Testis (tissue), 5 donors: ENCODE measurements at places on chromosomes 12 and 14. TPM values are rescaled to one million over a fixed set of nuclear protein-coding genes. Genes with fewer than 3 reads are reported as not detected.

GRCh38 chr14:22900081-22900799, 17.2 kb downstream of the REM2 start:
- DNase-seq = peak; percentile 51
- H3K4me3 ChIP-seq = no peak overlapping the region
- H3K4me1 ChIP-seq = no peaks in the 10 kb centered on the region
- no peaks in the 10 kb centered on the region for H3K27me3 ChIP-seq
- H3K27ac ChIP-seq = no peak overlapping the region

DNA sequence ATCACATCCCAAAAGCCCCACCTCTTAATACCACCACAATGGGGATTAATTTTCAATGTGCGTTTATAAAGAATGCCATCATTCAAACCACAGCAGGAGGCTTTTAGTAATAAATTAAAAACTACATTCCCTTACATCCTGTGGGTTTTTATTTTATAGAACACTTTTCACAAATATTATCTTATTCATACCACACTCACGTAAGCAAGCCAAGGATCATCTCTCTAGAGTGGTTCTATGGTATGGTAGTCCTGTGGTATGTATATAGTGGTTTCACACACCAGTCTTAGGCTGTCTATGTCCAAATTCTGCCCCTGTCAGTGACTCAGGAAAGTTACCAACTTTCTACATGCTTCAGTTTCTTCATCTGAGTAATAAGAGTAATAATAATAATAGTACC, 100.2 kb downstream of the GALC start:
- no peak for DNase-seq
- H3K4me3 ChIP-seq = no peak overlapping the region
- H3K4me1 ChIP-seq = peaks cover 4% of the 10 kb centered on the region
- no peak overlapping the region for H3K27ac ChIP-seq

HOXC9 gene
- 7.8 TPM for total RNA-seq

DNA sequence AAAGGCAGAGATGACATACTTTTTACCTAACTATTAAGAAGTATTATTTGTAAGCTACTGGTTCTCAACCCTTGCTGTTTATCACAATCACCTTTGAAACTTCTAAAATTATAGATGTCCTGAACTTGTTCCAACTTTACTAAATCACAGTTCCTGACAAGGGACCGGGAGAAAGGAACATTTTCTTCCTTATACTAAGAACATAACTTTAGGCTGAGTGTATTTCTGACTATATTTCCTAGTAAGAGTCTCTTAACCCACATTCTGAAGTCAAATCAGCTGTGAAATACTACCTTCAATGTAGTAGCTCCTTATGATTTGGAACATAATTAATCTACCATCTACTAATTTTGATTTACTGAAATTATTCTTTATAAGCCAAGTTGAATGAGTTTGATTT, 80.2 kb downstream of the BAZ1A start:
- no peak overlapping the region for H3K27ac ChIP-seq
- no peaks in the 10 kb centered on the region for H3K27me3 ChIP-seq
- no peaks in the 10 kb centered on the region for H3K4me1 ChIP-seq
- DNase-seq = no peak
- peaks cover 2% of the 10 kb centered on the region for H3K36me3 ChIP-seq

RIN3 gene
- 56.2 TPM for total RNA-seq
